Activated CD4-positive, alpha-beta T cell treated with anti-CD3 and anti-CD28 coated beads for 4 hours (primary cell): ENCODE measurements at places on chromosomes 13 and 19.

- DNase-seq = no peak
Measured at GRCh38 chr13:32033744-32034143, 2.2 kb downstream of the FRY start.

DNA sequence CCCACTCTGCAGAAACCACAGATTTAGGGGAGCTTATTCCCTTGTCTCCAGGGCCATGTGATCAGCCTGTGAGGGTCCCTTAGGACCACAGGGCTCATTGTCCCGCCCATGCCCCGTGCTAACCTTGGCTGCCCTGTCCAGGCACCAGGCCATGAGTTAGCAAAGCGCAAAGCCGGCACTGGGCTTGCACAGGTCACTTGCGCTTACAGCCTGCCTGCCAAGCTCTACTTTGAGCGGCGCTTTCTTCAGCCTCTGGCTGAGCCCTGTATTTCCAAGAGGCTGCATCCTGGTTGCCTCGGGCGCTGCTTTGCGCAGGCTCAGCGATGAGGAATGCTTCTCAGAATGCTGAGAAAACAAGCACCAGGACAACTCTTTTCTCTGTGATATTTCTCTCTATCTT lies 188.0 kb downstream of the TDRD3 start:
- DNase-seq = no peak

DNA sequence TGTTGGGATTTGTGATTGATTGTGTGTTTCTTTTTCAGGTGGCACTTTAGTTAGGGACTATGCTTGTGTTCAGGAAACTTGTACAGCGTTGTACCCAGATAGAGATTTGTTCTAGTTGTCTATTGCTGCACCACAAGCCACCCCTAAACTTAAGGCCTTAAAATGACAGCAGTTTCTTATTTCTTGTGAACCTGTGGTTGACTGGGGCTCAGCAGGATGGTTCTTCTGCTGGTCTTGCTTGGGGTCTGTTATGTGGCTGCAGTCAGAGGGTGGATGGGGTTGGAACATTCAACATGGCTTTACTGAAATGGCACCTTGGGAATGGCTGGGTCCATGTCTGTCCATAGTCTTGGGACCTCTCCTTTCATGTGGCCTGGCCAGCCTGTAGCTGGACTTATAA lies 28.3 kb downstream of the SIPA1L3 start:
- no peak for DNase-seq

- DNase-seq = no peak
Measured at GRCh38 chr13:51370116-51370515, 30.6 kb downstream of the SERPINE3 start.

- no peak for DNase-seq
Measured at GRCh38 chr13:97535614-97536013, 101.6 kb downstream of the RAP2A start.

GRCh38 chr19:55691561-55692481 lies 16.8 kb downstream of the EPN1 start:
- no peak for DNase-seq
